ENCODE measurements at places on chromosomes 2 and 18.

GRCh38 chr2:166179201-166179600 lies 51.4 kb upstream of the SCN1A start:
- DNase-seq: no peak

- no peak for DNase-seq
These were observed 23.2 kb upstream of the CNTNAP5 start for GRCh38 chr2:124001696-124002430.

- DNase-seq: no peak
These were observed 63.3 kb downstream of the TGOLN2 start for GRCh38 chr2:85264471-85264870.

- DNase-seq: no peak
These were observed 42.5 kb downstream of the PAX3 start for GRCh38 chr2:222256250-222256649.

- DNase-seq: no peak
These were observed 316.9 kb upstream of the ZEB2 start for GRCh38 chr2:144836635-144837350.

- DNase-seq: no peak
These were observed 261.6 kb downstream of the ASXL3 start for GRCh38 chr18:33839452-33840211.

DNA sequence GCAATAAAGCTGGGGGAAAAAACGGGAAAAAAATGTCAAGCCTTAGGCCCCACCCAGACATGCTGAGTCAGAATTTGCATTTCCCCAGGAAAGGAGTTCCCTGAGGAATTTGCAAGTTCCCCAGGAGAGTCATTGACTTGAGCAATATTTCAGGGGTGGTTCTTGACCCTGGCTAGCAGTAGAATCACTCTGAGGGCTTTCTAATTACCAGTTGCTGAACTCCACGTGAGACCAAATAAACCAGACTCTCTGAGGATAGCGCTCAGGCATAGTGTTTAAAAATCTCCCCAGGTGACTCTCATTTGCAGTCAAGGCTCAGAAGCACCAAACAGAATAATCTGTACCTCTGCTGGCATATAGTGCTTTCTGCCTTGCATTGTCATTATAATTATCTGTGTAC lies 48.7 kb downstream of the C1QL2 start:
- DNase-seq: no peak

DNA sequence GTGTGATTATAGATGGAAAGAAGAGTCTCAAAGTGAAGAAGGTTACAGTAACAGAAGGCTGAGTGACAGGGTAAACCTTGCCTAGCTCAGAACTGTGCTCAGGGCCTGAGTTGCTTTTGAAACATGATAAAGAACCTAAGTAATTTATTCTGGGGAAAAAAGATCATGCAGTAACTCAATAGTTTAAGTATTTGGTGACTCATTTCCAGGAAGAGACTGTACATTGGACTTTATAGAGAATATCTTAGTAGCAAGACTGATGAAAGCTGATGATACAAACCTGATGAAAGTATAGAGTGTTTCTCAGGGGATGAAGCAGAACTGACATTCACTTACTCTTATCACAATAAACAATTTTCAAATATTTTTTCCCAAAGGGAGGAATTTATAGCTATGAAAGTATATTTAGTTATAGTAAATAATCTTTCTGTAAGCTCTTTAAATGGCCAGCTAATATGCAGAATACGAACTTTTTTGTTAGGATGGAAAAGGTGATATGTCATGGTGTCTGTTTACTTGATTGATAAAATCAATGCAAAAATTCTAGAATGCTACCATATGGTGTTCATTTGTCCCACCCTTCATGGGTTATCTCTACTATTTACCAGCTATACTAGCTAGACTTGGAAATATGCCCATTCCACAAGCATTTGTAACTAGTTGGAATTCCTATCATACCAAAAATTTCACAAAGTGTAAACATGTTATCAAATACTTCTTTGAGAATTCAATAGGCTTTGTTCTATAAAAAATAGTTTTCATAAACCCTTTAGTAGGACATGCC lies 1265.5 kb upstream of the ACVR2A start:
- no peak for DNase-seq

DNA sequence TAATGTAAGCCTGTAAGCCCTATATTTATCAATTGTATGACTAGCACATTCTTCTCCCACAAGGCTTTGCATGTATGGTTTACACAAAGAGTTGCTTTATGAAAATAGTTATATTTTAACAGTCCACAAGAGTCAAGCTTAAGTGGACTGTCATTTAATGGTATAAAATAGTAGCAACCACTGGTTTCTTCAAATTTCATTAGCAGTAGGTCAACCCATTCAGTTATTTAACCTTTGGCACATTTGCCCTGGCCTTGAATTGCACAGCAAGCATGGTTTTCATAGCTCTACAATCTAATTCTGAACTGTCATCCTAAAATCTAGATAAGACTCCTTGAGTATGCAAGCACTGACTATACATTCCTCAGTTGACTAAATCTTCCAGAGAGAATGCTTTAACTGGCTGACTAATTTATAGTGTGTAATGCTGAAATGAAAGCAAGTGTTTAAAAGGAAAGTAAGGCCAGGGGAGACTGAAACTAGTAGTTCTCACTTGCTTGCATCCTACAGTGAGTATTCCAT lies 1.8 kb downstream of the DPP4 start:
- no peak for DNase-seq
